Fibroblast of skin of abdomen (primary cell): ENCODE measurements at places on chromosomes 12 and 14.

GRCh38 chr12:29102741-29103140 is 46.3 kb upstream of the FAR2 start:
- DNase-seq: no peak

DNA sequence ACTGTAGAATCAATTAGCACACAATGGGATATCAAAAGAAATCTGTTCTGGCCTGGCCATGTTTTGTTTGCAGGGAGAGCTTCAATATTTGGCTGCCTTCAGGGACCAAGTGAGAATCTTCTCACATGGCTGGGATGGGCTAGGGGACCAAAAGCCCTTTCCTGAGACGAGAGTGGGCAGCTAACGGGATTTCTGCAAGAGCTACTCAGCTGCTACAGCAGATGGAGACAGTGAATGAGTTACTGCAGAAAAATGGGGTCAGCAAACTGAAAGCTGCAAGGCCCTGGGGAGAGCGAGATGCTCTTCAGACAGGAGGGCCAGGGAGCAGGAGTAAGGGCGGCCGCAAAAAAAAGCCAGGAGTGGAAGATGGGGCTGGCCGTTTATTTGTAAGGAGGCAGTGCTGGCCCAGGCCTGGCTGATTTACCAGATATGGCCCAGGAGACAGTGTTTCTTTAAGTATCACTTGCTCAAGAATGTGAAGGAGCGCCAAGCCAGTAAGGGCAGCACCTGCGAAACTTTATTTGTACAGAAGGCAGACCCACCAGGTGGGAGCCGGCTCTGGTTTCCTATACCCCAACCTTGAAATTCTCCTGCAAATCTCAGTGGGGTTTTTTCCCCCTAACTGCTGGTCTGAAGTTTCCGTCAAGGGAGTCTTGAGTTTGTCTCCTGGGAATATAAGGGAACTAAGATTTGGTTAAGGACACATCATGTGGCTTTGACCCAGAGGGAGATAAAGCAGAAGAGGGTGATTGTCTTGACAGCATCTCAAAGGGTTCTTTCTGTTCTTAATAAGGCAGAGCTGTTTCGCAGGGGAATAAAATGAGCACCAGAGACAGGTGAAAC is 57.8 kb downstream of the SSH1 start:
- DNase-seq: no peak

DNA sequence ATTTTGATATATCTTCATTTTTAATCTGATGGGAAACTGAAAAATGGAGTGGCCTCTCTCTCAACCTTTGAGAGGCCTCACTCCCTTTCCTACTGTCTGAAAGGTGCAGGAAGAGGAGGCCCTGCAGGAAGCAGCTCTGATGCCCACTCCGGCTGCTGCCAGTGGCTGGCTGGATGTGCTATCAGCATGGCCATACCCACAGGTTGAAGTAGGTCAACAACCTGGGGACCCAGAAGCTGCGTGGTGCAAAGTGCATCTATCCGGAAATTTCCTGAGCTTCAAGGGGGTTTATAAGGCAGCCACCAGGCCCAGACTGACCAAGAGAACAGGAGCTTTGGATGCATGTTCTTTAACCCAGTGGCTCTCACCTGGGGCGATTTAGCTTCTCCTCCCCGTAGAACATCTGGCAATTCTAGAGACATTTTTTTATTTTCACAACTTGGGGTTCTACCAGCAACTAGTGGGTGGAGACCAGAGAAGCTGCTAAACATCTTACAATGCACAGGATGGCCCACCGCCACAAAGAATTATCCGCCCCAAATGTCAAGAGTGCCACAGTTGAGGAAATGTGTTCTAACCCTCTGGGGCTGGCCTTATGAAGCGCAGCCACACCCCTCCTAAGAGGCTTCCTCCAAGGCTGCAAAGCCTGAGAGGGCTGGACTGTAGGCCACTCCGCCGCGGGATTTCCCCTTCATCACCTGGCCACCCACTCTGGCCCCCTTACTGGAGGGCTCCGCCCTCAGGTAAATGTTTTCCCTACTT is 8.2 kb upstream of the BATF start:
- DNase-seq: no peak

GRCh38 chr12:33427071-33427470 is 12.5 kb downstream of the SYT10 start:
- DNase-seq: no peak

GRCh38 chr12:28025821-28026505 is 53.4 kb upstream of the PTHLH start:
- DNase-seq: no peak

GRCh38 chr12:4044736-4045730 is 171.8 kb upstream of the PARP11 start:
- no peak for DNase-seq

DNA sequence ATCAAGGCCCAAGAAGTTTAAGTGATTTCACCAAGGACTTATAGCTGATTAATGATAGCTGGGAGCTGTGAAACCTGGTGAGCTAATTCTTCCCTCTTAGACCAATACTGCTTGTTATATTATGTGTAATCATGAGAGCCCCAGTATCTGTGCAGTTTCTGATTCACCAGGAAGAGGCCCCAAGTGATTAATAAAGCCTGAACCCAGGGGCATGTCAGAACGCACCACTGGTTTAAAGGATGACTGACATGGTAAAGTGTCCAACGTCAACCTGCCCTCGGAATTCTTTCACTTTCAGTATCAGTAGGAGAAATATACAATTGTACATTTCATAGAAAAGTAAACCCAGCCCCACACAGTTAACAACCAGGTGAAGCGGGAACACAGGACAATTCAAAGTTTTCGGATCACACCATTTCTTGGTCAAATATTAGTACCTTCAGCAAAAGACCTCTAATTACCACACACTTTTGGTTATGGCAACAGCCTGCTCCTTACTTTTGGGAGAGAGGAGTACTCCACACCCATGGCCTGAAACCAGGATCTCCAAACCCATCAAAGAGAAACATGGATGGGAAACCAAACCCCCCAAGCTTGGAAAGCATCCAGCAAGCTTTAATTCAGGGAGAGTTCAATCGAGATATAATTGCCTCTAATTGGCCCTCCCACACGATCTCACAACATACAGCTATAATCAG is 28.5 kb downstream of the TMCC3 start:
- DNase-seq: peak; percentile 31

- peak; percentile 45 for DNase-seq
Measured at GRCh38 chr12:27163048-27163715, 80.8 kb upstream of the C12orf71 start.

GRCh38 chr14:77375973-77376770 is 722 bp downstream of the TMED8 start:
- peak; percentile 8 for DNase-seq

DNA sequence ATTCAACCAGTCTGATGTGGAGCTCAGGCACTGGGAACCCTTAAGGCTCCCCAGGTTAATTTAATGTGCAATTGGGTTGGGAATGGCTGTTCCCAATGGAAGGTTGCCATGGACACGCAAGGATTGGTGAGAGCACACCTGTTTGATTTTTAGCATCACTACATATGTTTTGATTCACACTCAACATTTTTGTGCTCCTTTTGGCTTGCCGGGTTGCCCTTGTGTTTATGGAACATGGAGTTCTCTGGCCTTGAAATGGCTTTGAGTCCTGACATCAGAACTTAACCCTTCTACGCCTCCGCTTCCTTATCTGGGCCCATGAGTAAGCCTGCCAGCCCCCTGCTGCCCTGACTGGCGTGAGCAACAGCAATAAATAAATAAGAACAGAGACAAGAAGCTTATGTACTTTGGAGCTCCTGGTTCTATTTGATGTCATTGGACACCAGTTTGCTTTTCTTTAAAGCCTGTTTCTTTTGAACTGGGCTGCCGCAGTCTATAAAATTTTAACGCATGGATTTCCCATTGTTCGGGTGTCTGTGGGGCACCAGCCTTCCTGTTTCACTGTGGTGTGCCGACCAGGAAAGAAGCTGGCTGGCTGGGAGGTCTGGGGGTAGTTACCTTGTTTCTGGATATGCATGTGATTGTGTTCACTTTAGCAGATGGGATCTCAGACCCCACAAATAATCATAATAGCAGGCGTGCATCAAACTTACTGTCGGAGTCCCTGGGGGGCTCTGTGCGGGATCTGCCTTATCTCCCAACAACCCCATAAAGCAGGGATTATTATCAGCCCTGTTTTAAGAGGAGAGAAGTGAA is 27.8 kb downstream of the TBX3 start:
- no peak for DNase-seq

DNA sequence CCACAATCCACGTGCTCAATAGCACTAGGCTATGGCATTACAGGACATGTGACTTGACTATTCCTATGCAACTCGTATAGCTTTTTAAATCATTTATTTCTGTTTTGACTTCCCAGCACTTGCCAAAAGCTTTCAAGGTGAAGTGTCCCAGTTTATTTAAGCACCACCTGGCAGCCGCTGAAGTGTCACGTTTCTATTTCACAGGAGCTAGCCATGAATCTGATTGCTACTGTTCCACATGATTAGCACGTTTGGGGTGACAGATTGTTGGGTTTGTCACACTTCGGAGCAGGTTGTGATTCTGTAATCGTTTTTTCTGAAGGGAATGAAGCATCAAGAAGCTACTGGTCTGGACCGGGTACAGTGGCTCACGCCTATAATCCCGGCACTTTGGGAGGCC is 39.9 kb upstream of the BICDL1 start:
- DNase-seq: no peak

DNA sequence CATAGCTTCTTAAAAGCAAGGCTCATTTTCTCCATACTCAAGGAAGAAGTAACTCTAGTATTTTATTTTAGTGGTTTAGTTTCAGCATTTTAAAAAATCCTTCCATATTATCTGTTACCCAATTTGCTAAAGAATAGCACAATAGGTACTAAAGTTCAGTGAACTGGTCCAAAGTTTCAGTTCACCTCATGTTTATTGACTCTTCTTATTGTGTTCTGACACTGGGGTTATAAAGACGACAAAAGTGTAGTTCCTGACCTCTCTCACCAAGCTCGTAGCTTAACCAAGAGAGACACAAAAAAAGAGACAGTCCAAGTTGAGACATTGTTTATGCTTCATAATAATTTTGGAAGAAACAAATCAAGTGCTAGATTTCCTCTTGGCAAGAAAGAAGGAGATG is 40.8 kb upstream of the SLC38A2 start:
- no peak for DNase-seq

DNA sequence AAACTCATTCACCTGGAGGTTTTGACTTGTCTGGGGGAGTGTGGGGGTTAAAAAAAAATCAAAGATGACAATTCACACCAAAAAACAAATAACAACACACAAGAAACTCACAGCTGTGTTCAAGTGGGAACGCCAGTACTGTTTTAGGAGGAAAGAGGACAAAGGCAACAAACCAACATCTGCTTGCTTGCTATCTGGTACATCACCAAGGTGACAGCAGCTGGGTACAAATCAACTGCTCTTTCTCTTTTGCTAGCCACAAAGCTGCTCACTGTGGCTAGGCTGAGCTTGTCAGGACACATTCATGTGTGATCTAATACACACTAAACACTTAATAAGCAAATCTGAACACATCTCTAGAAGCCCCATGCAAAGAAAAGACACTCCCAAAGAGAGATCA is 128.0 kb upstream of the RAP1B start:
- no peak for DNase-seq

DNA sequence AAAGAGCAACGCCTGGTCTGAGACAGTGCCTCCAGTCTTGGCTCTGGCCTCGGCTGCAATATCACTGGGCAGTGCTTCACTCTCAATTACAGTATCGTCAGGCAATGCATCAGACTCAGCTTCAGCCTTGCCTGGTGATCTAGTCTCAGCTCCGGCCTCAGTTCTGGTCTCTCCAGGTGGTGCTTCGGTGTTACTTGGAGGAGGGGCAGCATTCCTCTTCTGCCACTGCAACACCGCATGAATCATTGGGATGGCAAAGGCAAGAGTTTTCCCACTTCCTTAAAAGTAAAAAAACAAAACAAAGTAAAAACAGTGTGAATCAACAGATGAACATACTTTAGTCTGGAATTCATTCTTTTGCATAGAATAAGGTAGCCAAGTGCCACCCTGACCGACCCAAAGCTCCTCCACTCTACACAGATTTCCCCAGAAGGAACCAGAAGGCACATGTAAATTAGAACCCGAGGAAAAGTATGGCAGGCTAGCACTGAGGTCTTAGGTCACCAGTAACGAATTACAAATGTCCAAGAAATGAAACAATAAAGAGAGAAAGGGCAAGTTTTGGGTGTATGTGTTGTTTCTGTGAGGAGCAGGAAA is 18.6 kb downstream of the DDX24 start:
- DNase-seq: peak; percentile 55

DNA sequence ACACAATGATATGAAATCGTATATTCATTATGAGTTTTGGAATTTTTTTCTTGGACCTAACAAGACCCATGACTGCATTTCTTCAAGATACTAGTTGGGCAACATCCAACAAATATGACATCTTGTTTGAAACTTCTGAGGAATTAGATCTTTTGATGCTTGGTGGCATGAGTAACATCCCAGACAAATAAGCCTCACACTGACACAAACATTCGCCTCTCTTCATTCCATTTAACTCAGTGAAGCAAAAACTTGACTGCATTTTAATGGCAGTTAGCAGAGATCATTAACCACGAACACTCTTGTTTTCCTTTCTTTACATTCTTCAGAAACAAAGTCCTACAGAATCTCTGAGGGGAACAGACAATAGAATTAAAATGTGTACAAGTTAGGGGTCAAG is 758.3 kb downstream of the C12orf50 start:
- DNase-seq: peak; percentile 70

DNA sequence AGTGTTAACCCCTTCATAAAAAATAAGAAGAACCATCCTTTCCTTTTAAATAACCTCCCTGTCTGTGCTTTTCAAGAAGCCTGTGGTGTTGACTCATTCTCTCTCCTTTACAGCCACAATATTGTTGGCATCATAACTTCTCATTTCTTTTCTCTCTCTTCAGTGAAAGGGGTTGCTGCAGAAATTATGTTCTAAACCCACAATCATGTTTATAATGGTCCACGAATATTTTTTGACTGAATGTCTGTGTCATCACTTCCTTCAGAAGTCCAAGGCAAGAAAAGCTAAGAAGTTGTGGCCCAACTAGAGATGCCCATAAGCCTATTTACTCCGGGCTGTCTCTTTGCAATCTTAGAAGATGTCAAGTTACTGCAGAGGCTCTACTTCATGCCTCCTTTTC is 488.3 kb downstream of the APAF1 start:
- peak; percentile 6 for DNase-seq

DNA sequence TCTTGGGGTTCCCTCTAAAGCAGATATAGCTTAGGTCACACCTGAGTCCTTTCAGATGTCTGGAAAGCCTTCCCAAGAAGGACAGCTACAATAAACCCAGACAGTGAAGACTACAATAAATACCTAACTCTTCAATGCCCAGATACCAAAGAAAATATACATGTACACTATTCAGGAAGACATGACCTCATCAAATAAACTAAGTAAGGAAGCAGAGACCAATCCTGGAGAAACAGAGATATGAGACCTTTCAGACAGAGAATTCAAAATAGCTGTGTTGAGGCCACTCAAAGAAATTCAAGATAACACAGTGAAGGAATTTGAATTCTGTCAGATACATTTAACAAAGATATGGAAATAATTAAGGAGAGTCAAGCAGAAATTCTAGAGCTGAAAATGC is 15.3 kb downstream of the MIPOL1 start:
- DNase-seq: no peak

- no peak for DNase-seq
Measured at GRCh38 chr14:99190696-99191394, 81.2 kb downstream of the BCL11B start.

GRCh38 chr12:55736780-55737580 is 5.9 kb upstream of the GDF11 start:
- DNase-seq: peak; percentile 65
